ENCODE measurements at places on chromosomes 2 and 18.

DNA sequence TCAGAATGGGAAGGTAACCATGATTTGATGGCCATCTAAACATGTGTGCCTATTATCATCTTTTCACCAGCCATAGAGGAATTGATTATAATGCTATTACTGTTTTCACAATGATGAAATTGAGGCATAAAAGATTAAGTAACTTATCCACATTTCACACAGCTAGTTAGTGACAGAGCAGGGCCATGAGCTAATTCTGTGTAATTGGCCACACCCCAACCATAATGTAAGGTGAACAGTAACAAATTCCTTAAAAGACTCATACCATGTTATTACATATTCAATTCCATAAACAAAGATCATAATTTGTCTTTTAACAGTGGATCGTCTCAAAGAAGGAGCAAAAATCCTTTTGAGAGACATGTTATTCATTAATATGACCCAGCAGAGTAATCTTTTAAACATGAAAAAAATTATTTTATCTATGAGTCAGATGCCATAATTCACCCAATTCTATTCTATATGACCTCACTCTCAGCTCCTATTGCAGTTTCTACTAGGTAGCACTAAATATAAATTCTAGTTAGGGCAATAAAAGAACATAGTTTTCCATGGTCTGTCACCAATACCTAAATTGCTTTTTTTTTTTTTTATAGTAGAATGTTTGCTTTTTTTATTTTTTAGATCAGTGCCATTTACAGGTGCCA lies 475.8 kb upstream of the SLC39A10 start:
- no peak for DNase-seq

DNA sequence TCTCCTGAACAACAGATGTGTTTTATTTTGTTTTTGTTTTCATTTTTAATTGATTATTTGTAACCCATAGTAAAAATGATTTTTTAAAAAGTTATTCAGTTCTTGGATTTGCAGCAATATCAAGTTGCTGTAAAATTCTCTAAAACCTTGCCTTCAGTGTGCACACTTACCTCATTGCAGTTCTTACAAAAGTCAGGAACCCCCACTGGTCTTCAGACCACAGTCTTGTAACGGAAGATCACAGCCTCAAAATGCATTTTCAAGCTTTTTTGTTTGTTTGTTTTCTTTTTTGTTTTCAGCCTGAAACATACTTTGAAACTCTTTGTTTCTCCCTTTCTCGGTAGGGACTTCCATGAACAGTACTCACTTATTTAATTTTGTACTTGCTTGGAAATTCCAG lies 1012.8 kb upstream of the GYPC start:
- no peak for DNase-seq

GRCh38 chr2:190513877-190514276 lies 20.6 kb downstream of the NEMP2 start:
- DNase-seq: no peak

GRCh38 chr18:32301361-32301760 lies 111.5 kb downstream of the MEP1B start:
- no peak for DNase-seq

GRCh38 chr2:129015397-129016285 lies 697.0 kb upstream of the HS6ST1 start:
- DNase-seq: no peak

- no peak for DNase-seq
These were observed 206.5 kb upstream of the NT5C1B start for GRCh38 chr2:18795906-18796305.

DNA sequence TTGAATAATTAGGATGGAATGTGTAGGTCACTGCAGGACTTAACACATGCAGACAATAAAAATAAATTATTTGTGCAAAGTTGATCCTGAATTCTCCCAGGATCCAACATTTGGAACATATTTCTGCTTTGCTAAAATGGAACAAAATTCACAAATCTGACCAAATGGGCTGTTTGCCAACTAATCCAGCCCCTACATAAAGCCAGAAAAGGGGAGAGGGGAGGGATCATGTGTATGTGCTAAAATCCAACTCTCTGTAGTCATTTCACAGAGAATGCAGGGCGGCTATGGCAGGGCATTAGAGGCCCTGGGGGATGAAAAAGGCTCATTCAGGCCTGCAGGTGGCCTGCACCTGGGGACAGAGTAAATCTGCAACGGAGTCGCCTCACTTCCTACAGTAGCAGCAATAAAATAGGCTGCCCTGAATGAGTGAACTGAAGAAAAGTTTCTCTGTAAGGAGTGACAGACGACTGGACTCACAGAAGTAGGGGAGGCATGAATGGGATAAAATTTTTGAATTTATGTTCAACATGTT lies 4.0 kb upstream of the ZFP36L2 start:
- DNase-seq: no peak

GRCh38 chr2:120219766-120220165 lies 3.4 kb downstream of the TMEM185B start:
- DNase-seq: no peak

DNA sequence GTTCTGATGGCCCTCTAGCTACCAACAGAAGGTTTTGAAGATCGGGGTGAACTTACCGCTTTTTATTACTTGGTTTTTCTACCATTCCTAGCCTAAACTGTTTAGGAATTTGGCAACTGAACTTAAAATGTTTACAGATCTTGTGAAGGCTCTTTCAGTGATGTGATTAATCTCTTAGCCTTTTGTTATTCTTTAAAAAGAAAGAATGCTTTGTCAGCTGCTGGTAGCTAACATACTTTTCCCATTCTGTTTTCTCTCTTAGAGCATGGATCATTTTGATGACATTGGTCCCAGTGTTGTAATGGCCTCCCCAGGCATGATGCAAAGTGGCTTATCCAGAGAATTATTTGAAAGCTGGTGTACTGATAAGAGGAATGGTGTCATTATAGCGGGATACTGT lies 18.1 kb downstream of the CPSF3 start:
- no peak for DNase-seq

- DNase-seq: no peak
These were observed 90.5 kb upstream of the MSH2 start for GRCh38 chr2:47312491-47312850.

DNA sequence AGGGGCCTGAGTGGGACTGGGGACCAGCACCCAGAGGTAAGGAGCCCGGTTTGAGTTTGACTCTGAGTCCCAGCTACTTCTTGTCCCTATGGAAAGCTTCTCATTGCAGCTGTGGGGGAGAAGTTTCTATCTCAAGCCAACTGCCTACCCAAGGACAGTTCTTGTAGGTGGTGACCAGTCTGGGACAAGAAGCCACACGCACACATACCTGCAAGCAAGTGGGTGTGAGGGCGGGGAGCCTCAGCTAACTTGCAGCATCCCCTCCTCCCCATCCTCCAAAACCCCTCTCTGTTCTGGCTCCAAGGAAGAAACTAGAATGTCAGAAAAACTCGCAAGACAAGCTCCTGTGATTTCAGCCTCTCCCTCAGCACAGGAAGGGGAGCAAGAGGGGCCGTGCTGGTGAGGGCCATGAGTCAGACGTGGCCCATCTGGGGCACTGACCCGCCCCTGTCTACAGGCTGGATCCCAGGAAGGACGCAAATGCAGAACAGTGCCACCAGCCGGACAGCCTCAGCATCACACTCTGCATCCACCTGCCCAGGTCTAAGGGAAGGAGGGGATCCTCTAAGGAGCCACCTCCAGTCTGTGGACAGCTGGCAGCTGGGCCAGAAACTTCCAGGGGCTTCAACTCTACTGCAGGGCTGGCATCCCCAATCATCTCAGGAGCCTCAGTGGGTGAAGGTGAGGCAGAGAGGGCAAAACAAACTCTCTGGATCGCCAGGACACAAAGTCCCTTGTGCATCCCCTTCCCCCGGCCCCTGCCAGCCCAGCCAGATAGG lies 103.4 kb downstream of the TNS1 start:
- no peak for DNase-seq

DNA sequence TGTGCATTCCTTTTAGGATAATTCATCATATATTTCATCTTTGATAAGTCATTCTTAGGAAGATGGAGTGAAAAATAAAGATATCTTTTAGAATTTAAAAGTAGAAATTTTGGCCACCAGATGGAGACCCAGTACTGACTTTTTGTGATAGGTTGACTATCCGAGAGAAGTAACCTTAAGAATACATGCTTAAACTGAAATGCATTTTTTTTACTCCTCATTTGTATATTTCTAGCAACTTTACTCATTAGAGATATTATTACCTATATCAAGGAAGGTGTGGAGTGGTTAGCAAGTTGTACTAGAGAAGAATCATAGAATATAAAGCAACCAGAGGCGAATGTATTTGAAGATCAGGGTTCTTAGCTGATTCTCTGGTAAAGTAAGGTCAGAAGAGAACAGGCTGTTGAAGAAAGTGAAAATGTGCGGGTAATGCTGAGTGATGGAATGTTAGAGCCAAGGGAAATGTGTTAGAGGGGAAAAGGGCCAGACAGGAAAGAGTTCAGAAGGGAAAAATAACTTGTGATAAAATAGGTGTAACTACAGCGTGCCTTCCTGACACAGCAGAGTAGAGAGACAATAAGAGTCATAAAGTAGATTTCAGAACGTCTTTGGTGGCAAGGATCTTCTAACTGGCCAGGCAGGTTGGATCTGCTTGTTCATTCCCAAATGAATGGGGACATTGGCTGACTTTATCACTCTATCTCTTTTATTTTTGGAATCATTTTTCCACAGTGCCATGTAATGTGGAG lies 52.3 kb downstream of the TDRD15 start:
- DNase-seq: no peak

DNA sequence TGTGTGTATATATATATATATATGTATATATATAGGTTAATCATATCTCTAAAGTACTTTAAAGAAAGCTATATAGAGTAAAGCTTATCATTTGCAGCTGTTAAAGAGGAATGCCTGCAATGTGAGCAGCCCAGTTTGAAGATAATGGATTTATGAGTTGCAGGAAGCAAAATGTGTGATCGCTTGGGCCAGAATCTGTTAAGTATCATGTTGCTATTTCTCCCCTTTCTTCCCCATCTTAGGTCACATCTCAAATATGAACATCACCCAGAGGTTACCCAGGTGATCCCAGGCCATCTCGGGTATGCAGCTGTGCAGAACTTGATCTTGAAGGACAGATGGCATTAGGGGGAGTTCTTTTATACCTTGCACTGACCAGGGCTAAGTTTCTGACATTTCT lies 316.5 kb downstream of the MTX2 start:
- no peak for DNase-seq

DNA sequence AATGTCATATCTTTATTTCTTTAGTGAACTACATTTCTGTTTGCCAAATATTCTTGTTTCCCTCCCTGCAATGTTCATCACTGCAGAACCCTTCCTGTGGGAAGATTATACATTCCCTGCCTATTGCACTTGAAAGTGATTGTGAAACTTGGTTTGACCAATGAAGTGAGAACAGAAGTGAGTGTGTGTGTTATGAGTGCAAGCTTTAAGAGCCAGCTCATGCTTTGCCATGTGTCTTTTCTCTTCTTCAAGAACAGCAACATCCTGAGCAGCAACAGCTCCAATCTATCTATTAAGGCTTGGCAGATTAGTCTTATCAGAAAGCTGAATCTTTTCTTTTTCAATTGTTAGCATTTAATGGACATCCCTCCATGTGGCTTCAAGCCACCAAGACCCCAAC lies 42.0 kb upstream of the UBE2E3 start:
- DNase-seq: no peak

DNA sequence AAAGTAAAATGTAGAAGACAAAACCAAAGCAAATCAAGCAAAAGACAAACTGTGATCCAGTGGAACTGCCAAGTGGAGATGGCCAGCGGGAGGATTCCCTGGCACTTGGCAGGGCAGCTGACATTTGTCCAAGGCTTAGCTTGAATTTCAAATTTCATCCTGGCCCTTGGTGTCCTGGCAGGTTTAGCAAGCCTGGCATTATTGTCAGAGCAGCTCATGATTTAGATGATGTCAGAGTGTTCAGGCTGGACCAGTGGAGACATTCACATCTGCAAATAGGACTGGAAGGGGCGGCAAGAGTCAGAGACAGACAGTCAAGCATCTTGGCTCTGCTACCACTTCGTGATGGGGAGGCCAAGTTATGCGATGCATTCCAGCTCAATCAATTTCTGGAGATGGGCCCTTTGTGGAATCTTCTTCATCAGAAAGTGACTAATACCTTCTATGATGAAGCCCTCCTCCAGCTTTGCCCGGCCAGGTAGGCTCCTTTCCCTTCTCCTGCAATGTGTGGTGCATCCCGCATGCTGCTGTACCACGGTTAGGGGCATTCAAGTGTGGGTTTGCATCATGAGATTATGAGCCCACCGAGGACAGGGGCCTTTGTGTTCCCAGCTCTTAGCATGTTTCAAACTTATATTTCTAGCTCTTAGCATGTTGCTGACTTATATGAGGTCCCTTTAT lies 199.7 kb downstream of the ANKRD30B start:
- DNase-seq: no peak

DNA sequence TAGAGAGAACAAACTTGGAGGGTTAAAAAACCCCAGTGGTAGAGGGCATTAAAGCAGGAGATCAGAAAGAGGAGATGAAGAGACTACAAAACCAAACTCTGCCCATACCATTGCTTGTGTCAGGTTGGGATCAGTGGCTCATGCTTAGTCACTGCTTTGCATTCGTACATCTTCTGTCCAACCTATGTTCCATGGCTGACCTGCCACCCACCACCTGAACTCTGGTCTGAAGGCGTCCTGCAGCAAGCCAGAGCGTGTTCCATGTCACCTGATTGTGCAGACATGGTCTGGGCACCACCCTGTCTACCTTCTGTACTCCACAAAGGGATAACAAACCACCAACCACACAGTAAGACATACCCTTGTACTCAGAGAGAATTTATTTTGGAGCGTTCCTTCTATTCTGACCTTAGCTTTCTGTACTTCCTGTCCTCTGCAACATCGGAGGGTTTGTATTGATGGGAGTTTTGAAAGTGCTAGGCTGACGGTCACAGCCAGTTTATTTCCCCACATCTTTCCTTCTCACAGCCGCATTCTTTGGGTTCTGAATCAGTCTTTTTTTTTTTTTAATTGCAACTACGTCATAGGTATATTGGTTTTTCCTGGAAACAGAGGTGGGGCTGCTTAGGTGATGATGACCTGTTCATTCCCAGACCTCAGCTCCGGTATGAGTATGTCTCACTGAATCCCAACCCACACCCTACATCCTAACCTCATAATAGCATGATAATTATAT lies 88.3 kb downstream of the SOWAHC start:
- DNase-seq: no peak

DNA sequence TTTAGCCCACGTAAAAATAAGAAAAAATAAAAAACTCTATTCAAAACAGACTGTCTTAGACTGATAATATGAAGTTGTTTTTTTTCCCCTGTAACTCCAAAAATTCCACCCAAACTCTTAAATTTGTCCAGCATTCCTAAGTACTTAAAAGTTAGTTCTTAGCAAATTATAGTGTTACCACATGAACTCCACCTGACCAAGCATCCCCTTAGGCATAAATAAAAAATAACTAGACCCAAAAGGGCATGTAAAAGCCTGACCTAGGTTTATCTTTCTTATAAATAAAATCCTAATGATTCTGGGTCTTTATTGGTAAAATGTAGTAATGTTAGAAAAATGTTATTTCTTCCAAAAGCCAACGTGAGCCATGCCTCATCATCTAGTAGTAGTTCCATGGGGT lies 54.3 kb downstream of the TTC21B start:
- DNase-seq: no peak

GRCh38 chr2:8496617-8497016 lies 185.2 kb upstream of the ID2 start:
- no peak for DNase-seq

GRCh38 chr18:57904535-57904934 lies 101.4 kb upstream of the ATP8B1 start:
- DNase-seq: no peak
